Osteoblast (primary cell): ENCODE measurements at places on chromosomes 12 and 14. TPM values are rescaled to one million over a fixed set of nuclear protein-coding genes. Genes with fewer than 3 reads are reported as not detected.

The TARBP2 gene
- total RNA-seq, result 33.0 and 35.5 TPM in 2 replicates

The TSPAN11 gene
- total RNA-seq, result 5.4 and 10.0 TPM in 2 replicates

The BCL2L14 gene
- not detected in 2 replicates for total RNA-seq

The FGD4 gene
- 5.6 and 11.9 TPM in 2 replicates for total RNA-seq

The KRT78 gene
- not detected in 2 replicates for total RNA-seq

The CLEC1B gene
- total RNA-seq, result not detected in 2 replicates

The CFAP54 gene
- total RNA-seq, result 2.2 and 3.2 TPM in 2 replicates

The KRT76 gene
- total RNA-seq, result not detected in 2 replicates

DNA sequence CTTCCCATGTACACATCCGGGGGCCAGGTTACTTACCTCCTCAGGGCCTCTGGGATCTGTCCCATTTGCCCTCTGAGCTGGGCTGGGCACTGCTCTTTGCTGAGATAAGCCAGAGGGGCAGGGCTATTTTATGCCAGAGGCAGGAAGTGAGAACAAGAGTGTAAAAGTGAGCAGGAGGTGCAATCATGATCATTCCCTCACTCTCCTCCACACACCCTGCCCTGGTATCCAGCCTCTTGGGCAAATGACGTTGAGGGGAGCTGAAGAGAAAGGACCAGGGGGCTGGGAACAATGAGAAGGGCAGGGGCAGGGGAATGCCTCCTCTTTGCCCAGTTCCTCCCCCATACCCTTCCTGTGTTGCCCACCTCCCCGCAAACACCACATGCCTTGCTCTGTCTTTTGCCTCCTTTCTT, 4.2 kb downstream of the LPAR5 start:
- no peak overlapping the region for H3K4me3 ChIP-seq
- H3K27ac ChIP-seq, result no peak overlapping the region
- H3K36me3 ChIP-seq, result no peaks in the 10 kb centered on the region
- no peaks in the 10 kb centered on the region for H3K4me1 ChIP-seq
- H3K27me3 ChIP-seq, result peaks cover 5% of the 10 kb centered on the region

- H3K27me3 ChIP-seq, result no peaks in the 10 kb centered on the region
- no peak overlapping the region for H3K27ac ChIP-seq
- H3K4me3 ChIP-seq, result no peak overlapping the region
- DNase-seq, result no peak
- no peaks in the 10 kb centered on the region for H3K36me3 ChIP-seq
- H3K4me1 ChIP-seq, result peaks cover 10% of the 10 kb centered on the region
Measured at GRCh38 chr12:12212769-12213168, 54.1 kb downstream of the LRP6 start.

- DNase-seq, result peak; percentile 62
- no peak overlapping the region for H3K27ac ChIP-seq
- no peak overlapping the region for H3K4me3 ChIP-seq
- H3K36me3 ChIP-seq, result no peaks in the 10 kb centered on the region
- H3K4me1 ChIP-seq, result peaks cover 13% of the 10 kb centered on the region
Measured at GRCh38 chr12:131857908-131858850, 30.0 kb downstream of the MMP17 start.

DNA sequence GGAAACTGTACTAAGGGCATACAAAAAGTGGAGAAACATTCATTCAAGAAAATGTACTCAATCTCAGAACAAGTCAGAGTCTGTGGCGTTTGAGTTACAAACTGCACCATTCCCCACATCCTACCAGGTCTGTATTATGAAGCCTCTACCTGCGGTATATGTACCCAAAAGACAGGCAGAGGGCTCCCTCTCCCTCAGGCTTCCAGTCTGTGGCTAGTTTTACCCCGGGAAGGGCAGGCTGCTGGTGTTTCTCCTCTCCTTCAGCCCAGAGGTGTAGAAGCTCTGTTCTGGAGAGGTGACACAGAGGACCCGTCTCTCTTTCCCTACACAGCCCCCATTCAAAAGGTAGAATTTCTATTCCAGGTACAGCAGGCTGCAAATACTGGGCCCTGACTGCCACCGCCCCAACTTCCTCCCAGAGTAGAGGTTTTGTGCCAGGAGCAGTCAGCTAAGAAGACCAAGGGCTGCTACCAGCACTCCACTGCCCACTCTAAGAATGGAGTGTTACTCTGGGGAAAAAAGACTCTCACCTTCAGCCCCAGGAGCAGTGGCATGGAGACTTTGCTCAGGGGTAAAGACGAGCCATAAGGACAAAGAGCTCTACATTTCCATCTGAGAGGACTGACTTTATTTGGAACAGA, 39.4 kb downstream of the PARP11 start:
- H3K4me3 ChIP-seq, result no peak overlapping the region
- no peak overlapping the region for H3K27ac ChIP-seq
- no peaks in the 10 kb centered on the region for H3K36me3 ChIP-seq
- H3K27me3 ChIP-seq, result no peaks in the 10 kb centered on the region

DNA sequence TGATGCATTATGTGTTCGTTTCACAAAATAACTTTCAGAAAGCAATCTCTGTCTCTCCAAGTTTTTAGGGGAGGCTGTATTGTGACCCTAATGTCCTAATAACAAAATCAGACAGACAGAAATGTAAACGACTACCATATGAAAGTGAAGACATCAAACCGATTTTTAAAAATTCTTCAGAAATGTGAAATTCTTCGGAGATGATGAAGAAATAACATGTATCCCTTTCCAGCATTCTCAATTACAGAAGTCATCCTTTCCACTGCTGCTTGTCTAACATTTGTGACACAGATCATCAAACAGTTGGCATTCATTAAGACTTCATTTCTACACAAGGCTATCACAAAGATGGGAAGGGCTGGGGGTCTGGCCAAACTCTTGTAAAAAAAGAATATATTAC, 41.0 kb downstream of the DMAC2L start:
- H3K36me3 ChIP-seq, result peaks cover 3% of the 10 kb centered on the region
- no peak overlapping the region for H3K4me3 ChIP-seq
- DNase-seq, result no peak
- H3K4me1 ChIP-seq, result peaks cover 11% of the 10 kb centered on the region
- H3K27me3 ChIP-seq, result no peaks in the 10 kb centered on the region

- DNase-seq, result no peak
- no peak overlapping the region for H3K27ac ChIP-seq
- H3K27me3 ChIP-seq, result peaks cover 13% of the 10 kb centered on the region
- H3K4me3 ChIP-seq, result no peak overlapping the region
Measured at GRCh38 chr12:104422441-104422840, 34.3 kb upstream of the CHST11 start.

GRCh38 chr14:65297744-65298143, 114.8 kb upstream of the FUT8 start:
- H3K4me1 ChIP-seq, result no peaks in the 10 kb centered on the region
- no peak for DNase-seq
- H3K36me3 ChIP-seq, result no peaks in the 10 kb centered on the region
- H3K4me3 ChIP-seq, result no peak overlapping the region
- H3K27me3 ChIP-seq, result no peaks in the 10 kb centered on the region

GRCh38 chr14:71521238-71522135, 410.7 kb upstream of the RGS6 start:
- no peak overlapping the region for H3K4me3 ChIP-seq
- H3K27ac ChIP-seq, result no peak overlapping the region
- no peaks in the 10 kb centered on the region for H3K36me3 ChIP-seq
- peaks cover 9% of the 10 kb centered on the region for H3K4me1 ChIP-seq
- DNase-seq, result no peak

DNA sequence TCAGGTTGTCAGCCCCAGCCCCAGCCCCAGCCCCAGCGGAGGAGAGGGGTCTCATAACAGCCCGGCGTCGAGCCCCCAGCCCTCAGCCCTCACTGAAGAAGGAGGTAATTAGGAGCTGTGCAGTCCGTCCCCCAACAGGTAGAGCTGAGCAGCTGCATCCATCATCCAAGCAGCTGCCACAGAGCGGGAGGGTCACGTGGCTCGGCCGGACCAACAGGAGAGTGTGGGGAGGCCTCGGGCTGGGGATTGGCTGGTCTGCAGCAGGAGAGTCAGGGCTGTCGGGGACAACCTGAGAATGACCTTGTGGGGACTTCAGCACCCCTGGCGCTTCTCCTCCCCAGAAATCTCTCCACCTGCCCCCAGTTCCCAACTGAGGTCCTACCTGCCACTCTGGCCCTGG, 29.6 kb downstream of the SMUG1 start:
- H3K4me1 ChIP-seq, result peaks cover 11% of the 10 kb centered on the region
- DNase-seq, result peak; percentile 83
- peaks cover 2% of the 10 kb centered on the region for H3K36me3 ChIP-seq
- no peak overlapping the region for H3K27ac ChIP-seq

DNA sequence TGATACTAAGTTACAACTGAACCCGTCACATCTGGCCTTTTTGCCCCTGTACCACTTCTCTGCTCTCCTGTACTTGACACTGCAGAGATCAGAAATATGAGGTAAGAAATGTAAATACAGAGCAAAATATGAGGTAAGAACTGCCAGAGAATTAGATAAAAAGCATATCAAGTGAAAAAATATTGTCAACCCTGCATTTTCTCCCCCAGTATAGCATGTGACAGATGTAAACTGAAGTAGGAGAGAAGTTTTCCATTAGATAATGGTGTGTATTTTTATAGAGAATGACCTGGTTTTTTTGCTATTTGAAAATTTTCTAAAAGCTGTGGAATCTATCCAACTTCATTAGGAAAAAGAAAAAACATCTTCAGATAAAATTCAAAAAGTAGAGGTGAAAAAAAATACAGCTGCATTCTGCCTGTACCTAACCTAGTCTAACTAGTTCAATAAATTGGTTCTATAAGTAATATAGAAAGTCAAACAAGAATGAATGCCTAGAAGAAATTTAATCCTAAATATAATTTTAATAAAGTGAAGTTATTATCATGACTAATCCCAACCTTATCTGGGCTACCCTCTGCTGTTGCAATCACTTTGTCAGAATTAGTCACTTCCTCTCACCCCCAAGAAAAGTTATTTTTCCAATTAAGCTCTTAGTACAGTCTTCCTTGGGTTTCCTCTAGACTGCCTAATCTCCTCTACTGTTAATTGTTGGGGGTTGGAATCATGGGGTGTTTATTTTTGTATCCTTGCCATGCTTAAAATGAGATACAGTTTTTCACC, 210.0 kb downstream of the RASSF9 start:
- no peaks in the 10 kb centered on the region for H3K27me3 ChIP-seq
- no peak overlapping the region for H3K4me3 ChIP-seq
- DNase-seq, result peak; percentile 69
- peak overlapping the region; percentile 56 for H3K27ac ChIP-seq
- H3K4me1 ChIP-seq, result peaks cover 25% of the 10 kb centered on the region

GRCh38 chr12:105107171-105107493, 399 bp upstream of the WASHC4 start:
- no peaks in the 10 kb centered on the region for H3K27me3 ChIP-seq
- peaks cover 26% of the 10 kb centered on the region for H3K4me1 ChIP-seq
- H3K36me3 ChIP-seq, result peaks cover 7% of the 10 kb centered on the region

DNA sequence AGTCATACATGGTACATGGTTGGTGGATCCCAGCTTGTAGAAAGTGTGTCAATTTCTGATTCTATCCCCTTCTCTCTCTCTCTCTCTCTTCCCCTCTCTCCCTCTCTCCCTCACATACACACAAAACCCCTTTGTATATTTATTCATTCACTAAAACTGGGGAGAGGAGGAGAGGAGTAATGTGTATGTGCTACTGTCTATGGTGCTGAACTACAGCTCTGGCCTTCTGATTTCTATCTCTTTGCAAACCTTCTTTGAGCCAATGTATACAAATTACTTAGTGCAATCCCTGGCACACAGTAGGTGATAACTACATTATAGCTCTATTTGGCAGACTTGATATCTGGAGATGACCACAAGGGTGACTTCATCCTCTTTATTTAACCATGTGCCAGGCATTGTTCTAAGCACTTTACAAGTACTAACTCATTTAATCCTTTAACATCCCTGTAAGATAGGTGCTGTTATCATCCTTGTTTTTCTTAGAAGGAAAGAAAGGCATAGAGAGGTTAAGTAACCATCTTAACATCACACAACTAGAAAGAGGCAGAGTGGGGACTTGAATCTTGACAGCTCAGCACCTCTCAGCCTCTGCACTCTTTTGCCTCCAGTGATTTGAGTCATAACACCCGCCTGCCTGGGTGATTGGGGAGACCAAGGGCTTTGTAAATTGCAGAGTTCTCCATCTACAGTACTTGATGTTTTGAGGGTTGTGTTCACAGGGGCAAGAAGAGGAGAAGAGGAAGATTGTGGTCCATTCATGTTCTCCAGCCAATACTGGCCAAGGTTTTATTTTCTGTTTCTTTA, 21.3 kb downstream of the RPH3A start:
- H3K4me1 ChIP-seq, result no peaks in the 10 kb centered on the region
- H3K36me3 ChIP-seq, result no peaks in the 10 kb centered on the region
- no peak overlapping the region for H3K4me3 ChIP-seq
- DNase-seq, result no peak
- no peak overlapping the region for H3K27ac ChIP-seq
- H3K27me3 ChIP-seq, result no peaks in the 10 kb centered on the region
